ENCODE measurements at places on chromosomes 6 and 20.

- no peak for DNase-seq
These were observed 133.0 kb downstream of the JARID2 start for GRCh38 chr6:15378866-15379265.

- DNase-seq = no peak
These were observed 369.1 kb upstream of the MARCKS start for GRCh38 chr6:113488061-113488460.

GRCh38 chr6:81003894-81004293 lies 748.6 kb downstream of the TENT5A start:
- DNase-seq = no peak

DNA sequence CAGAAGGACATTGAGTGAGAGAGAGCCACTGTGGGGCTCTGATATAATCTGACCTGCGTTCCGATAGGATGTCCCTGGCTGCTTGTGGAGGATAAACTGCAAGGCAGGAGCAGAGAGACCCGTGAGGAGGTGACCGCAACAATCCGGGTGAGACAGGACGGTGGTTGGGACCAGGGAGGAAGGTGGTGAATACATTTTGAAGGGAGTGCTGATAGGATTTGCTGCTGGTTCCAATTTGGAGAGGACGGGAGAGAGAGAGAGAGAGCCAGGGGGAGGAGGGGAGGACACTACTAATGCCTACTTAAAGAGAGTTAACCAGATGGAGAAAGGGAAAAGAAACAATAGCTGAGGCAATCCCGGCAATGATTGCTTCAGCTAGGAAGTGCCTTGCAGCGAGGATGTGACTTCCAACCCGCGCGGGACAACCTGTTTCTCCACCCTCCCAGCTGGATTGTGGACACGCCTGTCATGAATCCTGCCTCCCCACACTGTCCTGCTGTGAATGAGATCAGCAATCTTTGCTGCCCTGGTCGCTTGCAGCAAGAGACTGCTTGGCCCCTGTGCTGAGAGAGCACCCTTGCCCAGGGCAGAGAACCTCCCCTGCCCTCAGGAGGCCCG lies 199.0 kb upstream of the KCNG1 start:
- no peak for DNase-seq

DNA sequence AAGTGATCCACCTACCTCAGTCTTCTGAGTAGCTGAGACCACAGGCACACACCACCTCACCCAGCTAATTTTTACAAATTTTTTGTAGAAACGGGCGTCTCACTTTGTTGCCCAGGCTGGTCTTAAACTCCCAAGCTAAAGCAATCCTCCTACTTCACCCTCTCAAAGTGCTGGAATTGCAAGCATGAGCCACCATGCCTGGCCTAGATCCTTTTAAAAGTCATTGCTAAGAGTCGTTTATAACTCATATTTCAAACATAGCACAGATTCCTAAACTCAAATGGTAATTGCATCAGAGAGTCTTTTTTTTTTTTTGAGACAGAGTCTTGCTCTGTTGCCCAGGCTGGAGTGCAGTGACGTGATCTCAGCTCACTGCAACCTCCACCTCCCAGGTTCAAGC lies 7.7 kb upstream of the SAMHD1 start:
- no peak for DNase-seq

DNA sequence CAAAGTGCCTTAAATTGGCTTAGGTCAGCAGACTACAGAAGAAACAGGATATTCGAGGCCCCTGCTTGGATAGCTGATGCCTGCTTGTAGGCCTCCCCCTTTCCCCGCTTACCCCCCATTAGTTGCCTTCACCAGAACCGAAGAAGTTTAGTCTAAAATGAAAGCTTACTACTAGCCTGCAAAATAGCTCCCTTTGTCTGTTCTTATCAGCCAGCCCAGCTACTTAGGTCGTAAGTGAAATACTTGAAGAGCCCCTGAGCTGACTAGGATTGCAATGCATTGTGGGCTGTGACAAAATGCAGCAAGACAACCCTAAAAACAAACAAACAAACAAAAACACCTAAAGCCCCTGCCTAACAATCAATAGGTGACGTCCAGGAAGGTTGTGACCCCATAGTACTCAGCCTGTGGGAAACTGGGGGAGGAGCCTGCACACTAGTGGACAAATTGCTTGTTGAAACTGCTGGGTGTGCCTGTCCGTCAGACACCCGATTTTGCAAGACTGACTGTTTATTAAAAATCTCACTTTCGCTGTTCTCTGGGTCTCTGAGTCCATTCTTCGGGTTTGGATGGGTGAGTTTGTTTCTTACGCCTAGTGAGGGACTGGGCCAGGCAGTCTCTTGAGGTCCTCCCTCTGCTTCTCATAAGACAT lies 105.0 kb upstream of the DUSP22 start:
- DNase-seq = no peak

- DNase-seq = no peak
These were observed 50.5 kb downstream of the FHL5 start for GRCh38 chr6:96613291-96613999.

DNA sequence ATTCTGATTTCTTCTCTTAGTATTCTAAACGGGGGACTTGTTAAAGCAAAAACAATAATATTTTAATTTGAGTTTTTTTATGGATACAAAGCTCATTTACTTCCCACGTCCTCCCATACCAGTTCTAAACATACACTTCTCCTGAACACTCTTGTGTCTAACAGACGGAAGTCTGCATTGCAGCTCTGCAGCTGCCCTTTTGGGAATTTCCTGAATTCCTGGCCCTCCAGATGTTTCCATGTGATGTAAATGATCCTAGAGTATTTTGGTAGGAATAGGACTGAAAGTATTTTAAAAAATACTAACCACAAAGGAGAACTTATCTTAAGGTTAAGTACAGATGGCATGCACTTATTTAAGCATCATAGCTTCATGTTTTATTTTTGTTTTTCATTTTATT lies 886.7 kb downstream of the TBC1D32 start:
- DNase-seq = no peak

DNA sequence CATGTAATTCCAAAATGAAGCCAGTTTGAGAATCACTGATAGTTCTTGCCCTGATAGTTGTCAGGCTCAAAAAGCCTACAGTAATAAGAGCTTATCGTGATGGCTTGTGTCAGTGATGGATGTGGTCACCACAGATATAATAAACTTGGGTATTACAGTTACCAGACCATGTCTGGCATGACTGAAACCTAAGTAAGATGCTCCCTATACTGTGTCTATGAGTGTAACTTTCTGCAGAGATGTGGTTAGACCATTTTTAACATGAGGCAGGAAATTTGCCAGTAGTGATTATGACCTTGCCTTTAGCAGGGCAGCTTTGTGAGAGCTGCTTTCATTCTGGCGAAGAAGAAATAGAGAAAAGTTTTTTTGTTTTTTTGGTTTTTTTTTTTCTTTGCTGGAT lies 90.2 kb downstream of the ANKS1A start:
- DNase-seq = no peak
